ENCODE measurements at places on chromosomes 11 and 22.

DNA sequence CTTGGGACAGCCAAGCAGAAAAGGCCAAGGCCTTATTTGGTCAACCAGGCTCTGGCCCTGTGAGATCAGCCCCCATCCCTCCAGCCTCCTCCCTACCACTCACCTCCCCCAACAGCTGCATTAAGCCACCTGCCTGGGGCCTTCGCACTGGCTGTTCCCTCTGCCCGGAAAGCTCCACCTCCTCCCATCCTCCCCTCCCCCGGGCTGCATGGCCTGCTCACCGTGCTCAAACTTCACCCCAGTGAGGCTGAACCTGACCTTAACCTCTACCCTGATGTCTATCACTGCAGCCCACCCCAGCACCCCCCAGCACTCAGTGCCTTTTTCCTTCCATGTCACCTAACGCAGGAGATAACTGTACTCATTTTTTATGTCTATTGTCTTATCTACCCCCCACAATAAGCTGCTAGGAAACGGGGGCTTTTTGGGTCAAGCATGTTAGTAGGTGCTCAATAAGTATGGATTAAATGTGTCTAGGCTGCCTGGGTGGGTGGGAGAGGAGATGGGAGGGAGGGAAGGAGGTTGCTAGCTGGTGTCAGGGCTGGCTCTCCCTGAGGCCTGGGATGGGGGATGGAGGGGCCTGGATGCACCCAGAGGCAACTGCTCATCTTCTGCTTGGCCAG, 912 bp downstream of the PTPRCAP start:
- DNase-seq = peak; percentile 81

DNA sequence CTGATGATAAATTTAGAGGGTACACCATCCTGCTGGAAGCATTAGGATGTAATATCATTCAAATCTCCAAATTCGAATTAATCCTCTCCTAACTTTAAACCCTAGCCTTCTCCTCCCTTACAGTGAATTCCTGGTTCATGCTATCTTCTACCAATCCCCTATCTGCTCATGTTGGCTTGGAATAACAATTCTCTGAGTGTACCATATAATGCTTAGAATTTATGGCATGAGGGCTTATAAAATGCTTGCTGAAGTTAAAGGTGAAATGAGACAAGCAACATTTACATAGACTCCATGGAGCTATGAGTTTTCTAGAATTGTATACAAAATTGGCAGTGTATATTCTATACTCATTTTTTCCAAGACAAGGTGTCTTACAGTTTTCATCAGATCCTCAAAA, 79.3 kb downstream of the C2CD3 start:
- no peak for DNase-seq

GRCh38 chr11:46676436-46677158, 23.8 kb downstream of the ARHGAP1 start:
- DNase-seq = no peak

GRCh38 chr22:45996241-45997076, 19.5 kb upstream of the WNT7B start:
- DNase-seq = no peak

DNA sequence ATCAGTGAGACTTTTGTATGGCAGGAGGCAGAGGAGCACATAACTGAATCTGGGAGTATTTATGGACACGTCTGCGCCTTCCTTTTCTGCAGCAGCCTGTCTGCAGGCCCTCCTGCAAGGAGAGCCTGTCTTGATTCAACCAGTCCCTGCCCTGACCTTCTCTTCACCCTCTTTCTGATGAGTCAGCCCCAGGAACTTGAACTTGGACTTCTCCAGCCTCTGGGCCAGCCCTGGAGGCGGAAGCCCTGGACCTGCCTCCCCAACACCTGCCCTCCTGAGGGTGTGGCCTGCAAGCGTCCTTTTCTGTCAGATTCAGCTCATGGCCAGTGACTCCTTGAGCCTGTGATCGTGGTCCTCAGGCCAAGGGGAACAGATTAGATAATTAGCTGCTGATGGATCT, 20.0 kb downstream of the DAGLA start:
- no peak for DNase-seq
